ENCODE measurements at places on chromosomes 13 and 19.

DNA sequence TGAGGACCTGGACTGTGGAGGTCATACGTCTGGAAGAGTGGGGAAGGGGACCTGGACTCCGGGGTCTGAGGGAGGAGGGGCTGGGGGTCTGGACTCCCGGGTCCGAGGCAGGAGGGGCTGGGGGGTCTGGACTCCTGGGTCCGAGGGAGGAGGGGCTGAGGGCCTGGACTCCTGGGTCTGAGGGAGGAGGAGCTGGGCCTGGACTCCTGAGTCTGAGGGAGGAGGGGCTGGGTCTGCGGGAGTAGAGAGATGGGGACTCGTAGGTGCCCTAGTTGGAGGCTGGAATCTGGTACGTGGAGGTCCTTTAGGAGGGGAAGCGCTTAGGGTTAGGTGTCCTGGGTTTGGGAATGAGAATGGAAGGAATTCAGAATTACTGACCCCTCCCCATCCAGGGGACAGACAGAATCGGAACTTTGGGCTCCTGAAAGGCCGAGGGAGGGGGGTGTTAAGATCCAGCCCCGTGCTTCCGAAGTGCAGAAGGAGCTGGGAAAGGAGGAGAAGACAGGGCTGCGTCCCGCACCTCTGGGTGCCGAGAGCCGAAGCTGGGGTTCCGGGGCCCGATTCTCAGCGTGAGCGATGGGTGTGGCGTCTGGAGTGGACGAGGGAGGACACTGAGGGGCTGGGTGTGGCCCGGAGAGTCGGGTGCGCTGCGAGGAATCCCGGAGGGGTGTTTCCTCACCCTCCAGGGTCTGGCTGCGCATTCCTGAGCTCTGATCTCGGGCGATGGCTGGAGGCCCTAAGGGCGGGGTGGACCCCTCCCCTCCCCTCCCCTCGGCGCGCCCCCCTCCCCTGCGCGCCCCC, 608 bp downstream of the MYADM start:
- no peak for DNase-seq

- no peak for DNase-seq
These were observed 9.3 kb downstream of the MUC16 start for GRCh38 chr19:9000933-9001332.

- DNase-seq, result no peak
These were observed 57.2 kb downstream of the ZMYM2 start for GRCh38 chr13:20015763-20016162.

DNA sequence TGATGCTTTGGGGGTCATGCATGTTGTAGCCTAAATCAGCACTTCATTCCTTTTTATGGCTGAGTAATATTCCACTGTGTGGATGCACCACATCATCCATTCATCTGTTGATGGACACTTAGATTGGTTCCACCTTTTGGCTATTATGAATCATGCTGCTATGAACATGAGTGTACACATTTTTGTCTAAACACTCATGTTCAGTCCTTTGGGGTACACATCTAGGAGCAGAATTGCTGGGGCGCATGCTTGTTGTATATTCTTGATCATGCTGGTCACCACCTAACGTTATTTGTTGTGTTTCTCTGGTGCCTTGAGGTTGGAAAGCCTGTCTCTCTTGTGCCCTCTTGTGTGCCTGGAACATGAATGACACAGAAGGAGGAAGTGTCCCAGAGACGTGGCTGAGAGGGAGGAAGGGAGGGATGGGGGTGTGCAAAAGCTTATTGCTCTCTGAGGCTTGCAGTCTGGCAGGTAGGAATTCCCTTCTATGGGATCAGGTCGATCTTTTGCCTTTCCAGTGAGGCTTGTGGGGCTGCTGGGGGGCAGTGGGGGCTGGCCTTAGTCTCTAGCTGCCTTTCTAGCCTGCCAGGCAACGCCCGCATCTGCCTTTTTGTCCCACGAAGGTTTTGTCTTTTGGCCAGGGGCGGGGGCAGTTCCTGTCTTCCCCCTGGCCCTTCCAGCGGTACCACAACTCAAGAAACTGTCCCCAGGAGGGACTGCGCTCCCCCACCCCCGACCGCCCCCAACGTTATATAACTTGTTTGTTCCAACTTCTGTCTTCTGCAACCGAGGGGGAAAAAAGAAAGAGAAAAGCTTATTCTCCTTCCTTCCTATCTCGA, 7.6 kb downstream of the KLHL26 start:
- DNase-seq, result no peak

GRCh38 chr13:36212789-36213188, 1.6 kb downstream of the SOHLH2 start:
- DNase-seq, result no peak

GRCh38 chr19:51687791-51688670, 5.1 kb upstream of the SPACA6 start:
- DNase-seq, result no peak

GRCh38 chr13:20891768-20892167, 10.8 kb downstream of the XPO4 start:
- no peak for DNase-seq

GRCh38 chr19:21323000-21323399, 6.2 kb downstream of the ZNF708 start:
- DNase-seq, result no peak

GRCh38 chr13:45238945-45239795, 38.3 kb upstream of the KCTD4 start:
- DNase-seq, result no peak

Measured in NCI-H460 (cell line).